Stimulated activated CD8-positive, alpha-beta memory T cell treated with anti-CD3 and anti-CD28 coated beads, Interleukin-2, amount 100 ng/mL, for 1 hour (primary cell): ENCODE measurements at places on chromosomes 12 and 14.

DNA sequence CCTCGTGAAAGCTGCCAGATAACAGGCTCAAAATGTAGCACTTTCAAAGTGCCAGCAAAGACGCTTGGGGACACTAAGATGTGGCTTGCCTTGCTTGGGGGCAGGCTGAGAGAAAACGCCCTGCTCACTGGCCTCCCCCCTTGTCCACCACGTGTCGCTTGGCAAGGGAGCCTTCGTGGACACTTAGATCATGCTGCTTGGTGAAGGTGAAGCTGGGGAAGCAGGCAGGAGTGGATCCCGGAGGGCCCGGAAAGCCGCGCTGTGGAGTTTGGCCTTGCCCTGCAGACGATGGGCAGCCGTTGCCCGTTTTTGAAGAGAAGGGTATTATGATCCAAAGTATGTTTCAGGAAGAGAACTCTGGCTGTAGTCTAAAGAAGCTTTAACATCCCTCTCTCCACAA is 53.4 kb upstream of the BDKRB2 start:
- DNase-seq = no peak

DNA sequence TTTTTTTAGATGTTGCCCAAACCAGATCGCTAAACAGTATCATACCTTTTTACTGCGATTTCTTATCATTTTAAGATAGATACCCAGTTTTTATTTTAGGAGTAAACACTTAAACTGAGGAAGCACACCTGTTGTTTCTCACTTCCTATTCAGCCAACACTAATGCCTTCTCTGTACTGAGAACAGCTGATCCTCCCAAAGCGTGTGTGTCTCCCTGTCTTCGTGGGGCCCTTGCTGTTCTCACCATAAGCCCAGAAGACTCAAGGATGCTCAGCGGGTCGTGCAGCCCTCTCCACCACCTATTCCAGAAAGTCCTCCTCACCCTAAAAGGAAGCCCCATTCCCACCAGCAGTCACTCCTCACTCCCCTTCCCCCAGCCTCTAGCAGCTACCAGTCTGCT is 14.8 kb downstream of the PPP2R5C start:
- DNase-seq = no peak

- DNase-seq = no peak
These were observed 25.2 kb downstream of the DHRS4L2 start for GRCh38 chr14:24013654-24014514.

GRCh38 chr14:96363751-96364336 is 518 bp downstream of the GSKIP start:
- no peak for DNase-seq

DNA sequence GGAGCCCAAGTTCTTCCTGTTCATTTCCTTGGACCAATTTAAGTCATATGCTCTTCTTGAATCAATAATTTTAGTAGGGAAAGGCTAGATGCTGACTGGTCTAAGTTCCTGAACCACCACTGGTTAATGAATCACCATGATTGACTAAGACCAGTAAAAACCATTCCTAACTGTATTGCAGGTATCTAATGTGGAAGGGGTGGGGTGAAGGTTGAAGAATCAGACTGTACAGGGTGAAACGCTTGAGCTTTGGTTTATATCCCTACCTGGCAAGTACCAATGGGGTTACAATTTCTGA is 100.1 kb downstream of the DYRK2 start:
- DNase-seq = no peak

- DNase-seq = no peak
These were observed 157.9 kb downstream of the PAWR start for GRCh38 chr12:79532907-79533288.

DNA sequence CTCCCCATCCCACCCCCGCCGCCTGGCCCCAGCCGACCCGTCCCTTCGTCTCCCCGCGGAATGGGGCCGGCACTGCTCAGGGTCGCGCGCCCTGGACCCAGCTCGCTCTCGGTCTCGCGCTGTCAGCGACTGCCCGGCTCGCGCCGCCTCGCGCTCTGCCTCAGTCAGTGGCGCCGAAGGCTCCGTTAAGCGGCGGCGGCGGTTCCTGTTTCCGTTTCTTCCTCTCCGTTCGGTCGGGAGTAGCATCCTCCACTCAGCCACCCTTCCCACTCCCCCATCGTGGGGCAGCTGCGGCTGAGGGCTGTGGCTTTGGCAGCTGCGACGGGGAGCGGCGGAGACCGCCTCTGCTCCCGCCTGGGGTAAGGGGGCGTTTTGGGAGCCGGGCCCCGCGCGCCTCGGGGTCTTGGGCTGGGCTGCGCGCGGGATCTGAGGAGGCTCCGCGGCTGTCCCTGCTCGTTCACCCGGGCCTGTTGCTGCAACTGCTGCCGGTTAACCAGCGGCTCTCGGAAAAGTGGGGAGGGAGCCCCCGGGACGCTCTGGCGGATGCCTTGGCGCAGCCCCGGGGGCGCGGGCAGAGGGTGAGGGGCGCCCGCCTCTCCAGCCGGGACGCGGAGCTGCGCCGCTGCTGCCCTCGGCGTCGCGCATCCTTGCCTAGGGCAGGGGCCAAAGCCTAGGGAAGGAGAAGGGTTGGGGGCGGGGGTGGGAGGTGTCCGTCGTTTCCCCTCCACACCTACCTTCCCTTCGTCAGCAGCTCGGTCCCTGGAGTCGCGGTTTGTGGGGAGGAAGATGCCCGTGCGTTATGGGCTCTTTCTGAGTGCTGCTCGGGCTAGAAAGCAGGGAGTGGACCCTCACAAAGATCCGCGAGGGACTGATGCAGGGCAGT is 567 bp downstream of the FUT8 start:
- no peak for DNase-seq

DNA sequence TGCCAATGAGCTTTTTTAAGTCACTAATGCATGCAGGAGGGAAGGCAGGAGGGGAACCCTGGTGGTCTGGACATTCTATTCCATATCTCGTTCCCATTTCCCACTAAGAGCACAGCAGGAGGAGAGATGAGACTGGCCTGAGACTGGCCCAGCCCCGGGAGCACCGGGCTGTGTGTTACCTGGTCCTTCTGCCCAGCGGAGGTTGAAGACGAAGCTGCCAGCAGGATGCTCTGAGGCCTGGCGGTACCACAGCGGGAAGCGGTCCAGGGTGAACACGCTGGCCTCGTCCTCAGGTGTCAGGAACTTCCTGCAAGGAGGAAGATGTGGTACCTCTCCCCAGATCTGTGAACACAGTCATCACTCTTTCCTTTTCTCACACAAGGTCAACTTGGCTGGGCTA is 23.9 kb downstream of the LRTM2 start:
- no peak for DNase-seq

DNA sequence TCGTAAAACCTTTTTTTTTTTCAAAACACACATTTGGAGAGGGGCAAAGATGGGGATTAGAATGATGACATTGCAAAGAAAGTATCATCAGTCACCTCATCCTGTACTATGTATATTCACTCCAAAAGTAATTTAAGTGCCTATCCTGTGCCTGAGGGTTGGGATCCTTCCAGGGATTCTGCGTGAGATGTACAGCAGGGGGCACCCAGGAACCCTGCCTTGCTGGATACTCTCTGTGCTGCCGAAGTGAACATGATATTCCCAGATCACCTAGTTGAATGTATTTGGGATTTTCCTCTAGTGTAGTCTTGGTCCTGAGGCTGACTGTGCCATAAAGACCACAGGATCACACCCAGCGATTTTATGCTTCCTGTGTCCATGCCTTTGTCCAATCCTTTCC is 372.7 kb downstream of the IPO8 start:
- DNase-seq = no peak

GRCh38 chr12:101876322-101876860 is 989 bp upstream of the DRAM1 start:
- DNase-seq = no peak

DNA sequence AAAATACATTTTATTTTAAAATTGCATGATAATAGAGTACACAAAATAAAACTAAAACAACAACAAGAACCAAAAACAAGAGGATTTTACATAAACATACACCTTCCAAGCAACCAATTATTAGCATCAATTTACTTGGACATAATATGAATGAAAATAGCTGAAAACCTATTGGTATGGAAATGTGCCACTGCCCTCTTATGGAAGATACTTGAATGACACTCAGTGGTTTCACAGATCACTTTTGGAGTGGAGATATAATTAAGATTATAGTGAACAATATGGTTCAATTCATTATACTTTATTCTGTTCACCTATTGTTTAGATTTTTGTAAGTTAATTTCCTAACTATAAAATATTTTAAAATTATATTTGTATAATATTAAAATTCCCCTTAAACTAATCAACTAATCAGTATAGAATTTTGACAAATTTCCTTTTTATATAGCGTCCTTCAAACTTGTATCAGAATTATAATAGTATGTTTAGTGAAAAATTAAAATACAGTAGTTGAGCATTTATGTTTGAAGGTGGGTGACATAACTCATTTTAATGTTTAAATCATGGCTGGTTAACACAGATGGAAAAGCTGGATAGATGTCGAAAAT is 70.1 kb downstream of the SLC6A15 start:
- DNase-seq = no peak

- DNase-seq = no peak
These were observed 44.2 kb downstream of the SOCS2 start for GRCh38 chr12:93616584-93617101.

DNA sequence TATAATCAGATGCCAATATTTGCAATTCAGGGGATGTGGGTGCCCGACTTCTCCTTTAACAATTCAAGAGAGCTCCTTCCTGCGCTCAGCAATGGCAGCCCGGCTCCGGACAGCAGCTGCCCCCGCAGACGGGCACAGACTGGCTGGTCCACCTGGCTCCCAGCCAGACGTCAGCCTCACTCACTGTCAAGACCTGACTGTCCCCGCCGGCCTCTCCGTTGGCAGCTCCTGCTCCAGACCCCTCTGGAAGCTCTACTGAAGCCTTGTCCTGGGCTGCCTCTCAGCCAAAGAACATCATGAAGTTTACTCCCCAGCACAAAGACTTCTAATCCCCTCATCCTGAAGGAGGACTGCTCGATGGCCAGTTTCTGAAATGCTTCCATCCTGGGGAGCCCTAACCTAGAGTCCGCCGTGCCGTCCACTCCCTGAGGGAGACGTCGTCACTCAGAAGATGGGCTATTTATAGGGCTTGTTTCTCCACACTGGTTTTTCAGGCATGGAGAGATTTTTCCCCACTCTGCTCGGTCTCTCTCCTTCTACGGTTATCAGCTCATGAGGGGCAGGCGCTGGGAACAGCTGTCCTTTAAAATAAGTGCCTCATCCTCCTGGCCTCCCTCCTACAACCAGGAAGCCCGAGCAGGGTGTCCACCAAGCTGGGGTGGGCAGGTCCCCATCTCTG is 126.2 kb downstream of the RFLNA start:
- DNase-seq = no peak

GRCh38 chr14:99838639-99839134 is 45.5 kb downstream of the EML1 start:
- DNase-seq = no peak

DNA sequence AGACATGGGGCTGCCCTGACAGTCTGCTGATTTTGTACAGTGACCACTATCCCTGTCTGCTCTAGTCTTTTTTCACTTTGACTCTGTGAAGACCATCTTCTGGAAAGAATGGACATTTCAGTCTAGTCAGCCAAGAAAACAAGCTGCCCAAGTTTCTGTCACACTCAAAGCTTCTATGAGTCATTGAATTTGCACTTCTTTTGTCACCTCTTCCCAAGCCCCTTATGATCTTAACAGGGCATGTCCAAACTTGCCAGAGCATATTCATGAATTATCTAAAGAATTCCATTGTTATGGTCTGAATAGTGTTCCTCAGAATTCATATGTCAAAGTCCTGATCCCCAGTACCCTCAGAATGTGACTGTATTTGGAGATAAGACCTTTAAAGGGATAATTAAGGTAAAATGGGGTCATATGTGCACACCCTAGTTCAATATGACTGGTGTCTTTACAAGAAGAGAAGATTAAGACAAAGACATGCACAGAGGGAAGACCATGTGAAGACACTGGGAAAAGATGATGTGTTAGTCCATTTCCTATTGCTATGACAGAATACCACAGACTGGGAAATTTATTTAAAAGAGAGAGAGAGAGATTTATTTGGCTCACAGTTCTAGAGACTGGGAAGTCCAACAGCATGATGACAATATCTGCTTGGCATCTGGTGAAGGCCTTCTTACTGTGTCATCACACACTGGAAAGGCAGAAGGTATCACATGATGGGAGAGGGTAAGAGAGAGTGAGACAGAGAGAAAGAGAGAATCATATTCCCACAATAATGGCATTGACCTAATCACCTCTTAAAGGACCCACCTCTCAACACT is 242.6 kb downstream of the BTG1 start:
- no peak for DNase-seq

DNA sequence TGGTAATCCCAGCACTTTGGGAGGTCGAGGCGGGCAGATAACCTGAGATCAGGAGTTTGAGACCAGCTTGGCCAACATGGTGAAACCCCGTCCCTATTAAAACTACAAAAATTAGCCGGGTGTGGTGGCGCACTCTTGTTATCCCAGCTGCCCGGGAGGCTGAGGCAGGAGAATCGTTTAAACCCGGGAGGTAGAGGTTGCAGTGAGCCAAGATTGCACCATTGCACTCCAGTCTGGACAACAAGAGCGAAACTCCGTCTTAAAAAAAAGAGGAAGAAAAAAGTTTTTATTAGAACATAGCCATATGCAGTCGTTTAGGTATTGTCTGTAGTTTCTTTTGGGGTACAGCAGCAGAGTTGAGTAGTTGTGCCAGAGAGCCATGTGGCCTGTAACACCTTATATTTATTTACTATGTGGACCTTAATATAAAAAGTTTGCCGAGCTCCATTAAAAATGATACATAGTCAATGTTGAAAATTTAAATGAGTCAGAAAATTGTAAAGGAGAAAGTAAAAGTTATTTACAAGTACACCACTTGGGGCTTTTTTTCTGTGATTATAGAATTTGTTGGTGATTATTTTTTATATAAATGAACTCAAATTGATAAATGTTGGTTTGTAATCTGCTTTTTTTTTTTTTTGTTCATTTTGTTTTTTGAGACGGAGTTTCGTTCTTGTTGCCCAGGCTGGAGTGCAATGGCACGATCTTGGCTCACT is 2.2 kb downstream of the ADIPOR2 start:
- DNase-seq = no peak

- DNase-seq = no peak
These were observed 2.8 kb downstream of the MBIP start for GRCh38 chr14:36317650-36318049.

DNA sequence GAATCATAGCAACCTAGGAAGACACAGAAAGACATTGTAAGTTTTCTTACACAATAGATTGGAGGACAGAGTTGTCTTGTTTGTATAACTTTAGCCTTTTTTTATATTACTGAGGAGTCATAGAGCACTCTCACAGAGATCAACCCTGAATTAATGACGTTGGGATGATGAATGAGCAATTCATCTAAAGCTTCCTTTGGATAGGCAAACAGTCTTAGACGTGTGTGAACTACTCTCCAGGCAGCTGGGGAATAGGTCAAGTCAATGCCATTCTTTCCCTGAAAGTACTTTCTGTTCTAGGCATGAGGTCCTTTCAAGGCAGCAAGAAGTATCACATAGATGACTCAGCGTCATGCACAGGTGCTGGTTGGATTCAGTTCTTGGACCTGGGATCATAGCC is 369.1 kb upstream of the NOVA1 start:
- DNase-seq = no peak
